ENCODE measurements at places on chromosomes 2 and 18.

DNA sequence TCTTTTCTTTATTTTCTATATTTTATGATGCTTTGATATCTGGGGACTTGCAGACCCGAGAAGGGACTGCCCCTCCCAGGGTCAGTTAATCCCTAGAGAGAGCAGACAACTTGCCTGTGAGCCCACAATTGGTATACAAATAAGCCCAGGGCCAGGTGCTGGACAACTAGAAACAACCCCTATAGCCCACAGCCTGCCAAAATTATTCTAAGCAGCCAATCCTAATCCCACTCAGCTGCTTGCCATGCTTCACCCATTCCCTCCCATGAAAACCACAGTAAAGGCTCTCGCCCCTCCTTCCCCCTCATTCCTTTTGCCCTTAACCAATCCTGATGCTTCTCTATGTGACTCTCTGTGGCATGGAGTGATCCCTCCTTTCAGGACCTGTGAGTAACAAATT lies 380.7 kb downstream of the RBM43 start:
- no peak overlapping the region for H3K4me3 ChIP-seq
- H3K36me3 ChIP-seq, result no peaks in the 10 kb centered on the region
- DNase-seq, result no peak
- no peaks in the 10 kb centered on the region for H3K4me1 ChIP-seq

GRCh38 chr2:8061219-8061618 lies 620.6 kb upstream of the ID2 start:
- H3K27me3 ChIP-seq, result no peaks in the 10 kb centered on the region
- H3K4me1 ChIP-seq, result peaks cover 7% of the 10 kb centered on the region
- H3K4me3 ChIP-seq, result no peak overlapping the region
- no peak for DNase-seq
- no peak overlapping the region for H3K27ac ChIP-seq

DNA sequence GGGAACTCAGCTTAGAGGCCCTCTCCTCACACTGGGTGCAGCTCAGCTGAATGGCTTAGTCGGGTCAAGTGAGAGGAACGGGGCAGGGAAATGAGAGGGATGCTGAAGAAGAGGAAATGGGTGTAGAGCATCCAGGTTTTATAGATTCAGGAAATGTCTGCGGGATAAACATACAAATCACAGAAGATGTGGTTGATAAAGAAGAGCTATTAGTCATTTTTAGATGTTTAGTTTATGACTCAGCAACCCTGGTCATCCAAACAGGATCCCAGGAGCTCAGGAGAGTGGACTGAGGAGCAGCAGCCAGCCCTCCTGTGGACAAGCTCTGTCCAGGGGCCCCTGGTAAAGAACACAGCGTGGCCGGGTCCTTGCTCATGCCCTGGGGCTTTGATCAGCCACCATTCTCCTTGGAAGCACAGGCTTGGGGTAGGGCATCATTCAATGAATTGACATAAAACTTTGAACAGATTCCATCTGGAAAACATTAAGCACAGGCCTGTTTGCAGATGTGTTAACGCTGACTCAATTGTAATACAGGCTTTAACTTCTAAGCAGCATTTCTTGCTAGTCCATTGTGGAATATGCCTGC lies 83.0 kb downstream of the NPAS2 start:
- no peak for DNase-seq
- H3K27ac ChIP-seq, result no peak overlapping the region
- no peaks in the 10 kb centered on the region for H3K27me3 ChIP-seq

GRCh38 chr2:23566241-23567142 lies 181.5 kb downstream of the KLHL29 start:
- H3K4me1 ChIP-seq, result peaks cover 30% of the 10 kb centered on the region
- DNase-seq, result no peak
- peaks cover 6% of the 10 kb centered on the region for H3K36me3 ChIP-seq
- H3K27me3 ChIP-seq, result no peaks in the 10 kb centered on the region
- H3K27ac ChIP-seq, result peak overlapping the region; percentile 84

DNA sequence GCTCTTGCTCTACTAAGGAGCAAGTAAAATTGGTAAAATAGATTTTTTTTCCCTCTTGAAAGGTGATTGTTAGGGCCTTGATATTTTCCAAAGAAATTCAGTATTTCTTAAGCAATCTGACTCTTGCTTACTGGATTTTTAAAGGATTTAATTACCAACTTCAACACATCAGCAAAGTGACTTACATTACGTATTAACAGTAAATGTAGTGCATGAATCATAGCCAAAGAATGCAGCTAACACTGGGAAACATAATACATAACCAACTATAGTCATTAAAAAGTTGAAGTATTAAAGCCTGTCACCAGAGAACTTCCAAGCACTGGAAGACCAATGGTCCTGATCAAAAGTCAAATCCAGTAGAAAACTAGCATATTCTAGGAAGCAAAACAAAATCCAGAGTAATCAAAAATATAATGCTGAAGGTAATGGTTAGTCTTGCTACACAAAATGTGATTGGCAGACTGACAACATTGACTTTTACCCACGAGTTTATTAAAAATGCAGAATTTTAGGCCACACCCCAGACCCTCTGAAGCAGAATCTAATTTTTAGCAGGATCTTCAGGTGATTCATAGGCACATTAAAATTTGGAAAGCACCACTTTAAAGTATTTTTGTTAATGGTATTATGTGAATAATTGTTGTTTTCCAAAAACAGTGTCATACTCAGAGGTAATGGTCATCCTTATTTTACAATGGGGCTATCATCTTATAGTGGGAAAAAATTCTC lies 31.8 kb upstream of the CAVIN2 start:
- no peaks in the 10 kb centered on the region for H3K27me3 ChIP-seq
- no peaks in the 10 kb centered on the region for H3K36me3 ChIP-seq
- no peak overlapping the region for H3K4me3 ChIP-seq
- H3K4me1 ChIP-seq, result peaks cover 5% of the 10 kb centered on the region
- DNase-seq, result no peak
- no peak overlapping the region for H3K27ac ChIP-seq

DNA sequence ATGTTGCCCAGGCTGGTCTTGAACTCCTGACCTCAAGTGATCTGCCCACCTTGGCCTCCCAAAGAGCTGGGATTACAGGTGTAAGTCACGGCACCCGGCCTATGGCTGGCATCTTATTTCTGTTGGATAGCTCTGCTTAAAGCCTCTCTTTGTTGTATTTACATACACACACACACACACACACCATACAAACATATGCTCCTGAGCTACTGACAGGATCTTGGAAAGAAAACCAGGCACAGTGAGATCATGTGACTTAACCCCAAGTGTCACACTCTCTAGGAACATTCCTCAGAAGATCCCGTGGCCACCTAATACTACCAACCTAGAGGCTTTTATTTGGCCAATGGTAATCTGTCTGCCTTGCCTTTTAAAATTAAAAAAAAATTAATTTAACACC lies 85.1 kb upstream of the HAAO start:
- DNase-seq, result no peak
- H3K4me3 ChIP-seq, result no peak overlapping the region
- H3K36me3 ChIP-seq, result no peaks in the 10 kb centered on the region

- no peak overlapping the region for H3K27ac ChIP-seq
- no peak overlapping the region for H3K4me3 ChIP-seq
- no peaks in the 10 kb centered on the region for H3K36me3 ChIP-seq
- H3K27me3 ChIP-seq, result no peaks in the 10 kb centered on the region
Observed at GRCh38 chr18:64850791-64851190, 701.9 kb upstream of the LINC00305 start.

- no peaks in the 10 kb centered on the region for H3K4me1 ChIP-seq
- no peak for DNase-seq
- no peaks in the 10 kb centered on the region for H3K36me3 ChIP-seq
- no peak overlapping the region for H3K27ac ChIP-seq
- peaks cover 31% of the 10 kb centered on the region for H3K27me3 ChIP-seq
Observed at GRCh38 chr18:57073501-57074187, 73.2 kb upstream of the BOD1L2 start.

GRCh38 chr18:65751155-65752085 lies 608 bp downstream of the CDH7 start:
- H3K27ac ChIP-seq, result no peak overlapping the region
- no peaks in the 10 kb centered on the region for H3K27me3 ChIP-seq
- no peak overlapping the region for H3K4me3 ChIP-seq
- no peak for DNase-seq

DNA sequence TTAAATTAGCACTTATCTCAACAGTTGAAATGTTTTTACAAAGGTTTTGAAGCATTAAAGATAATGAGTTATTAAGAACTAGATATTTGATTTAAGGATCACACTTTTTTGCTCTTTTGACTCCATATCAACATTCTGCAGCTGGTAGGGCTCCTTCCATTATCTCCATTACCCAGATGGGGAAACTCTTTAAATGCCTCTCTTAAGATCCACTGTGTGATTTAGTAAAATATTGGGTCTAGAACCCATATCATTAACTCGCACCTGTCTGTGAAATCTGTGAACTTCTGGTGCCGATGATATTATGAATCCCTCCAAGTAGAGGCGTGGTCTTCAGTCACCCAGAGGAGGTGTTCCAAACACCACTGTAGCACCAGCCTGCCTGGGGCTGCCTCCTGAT lies 466.2 kb downstream of the TSN start:
- H3K27ac ChIP-seq, result no peak overlapping the region
- no peaks in the 10 kb centered on the region for H3K36me3 ChIP-seq
- DNase-seq, result no peak
- no peak overlapping the region for H3K4me3 ChIP-seq
- no peaks in the 10 kb centered on the region for H3K27me3 ChIP-seq
- H3K4me1 ChIP-seq, result no peaks in the 10 kb centered on the region

DNA sequence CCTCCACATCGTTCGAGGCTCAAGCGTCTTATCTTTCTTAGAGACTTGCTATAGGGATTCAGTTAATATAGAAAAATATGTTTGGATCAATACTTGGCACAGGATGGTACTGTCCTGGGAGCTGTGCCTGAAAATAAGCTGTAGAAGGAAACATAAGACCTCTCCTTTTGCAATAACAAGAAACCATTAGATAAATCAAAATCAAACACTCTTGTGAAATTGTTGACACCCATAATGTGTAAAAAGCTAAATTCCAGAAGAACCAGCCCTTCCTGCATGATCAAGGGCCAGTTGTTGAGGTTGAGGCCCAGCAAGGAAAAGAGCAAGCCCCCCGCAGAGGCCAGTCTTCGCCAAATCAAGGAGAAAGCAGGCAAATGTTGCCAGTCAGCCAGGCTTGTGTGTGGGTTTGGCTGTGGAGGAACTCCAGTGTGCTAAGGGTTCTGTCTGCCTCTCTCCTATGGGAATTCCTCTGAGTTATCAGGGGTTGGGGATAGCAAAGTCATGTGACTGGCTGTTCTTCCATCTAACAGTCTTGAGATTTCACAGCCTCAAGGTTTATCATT lies 185.7 kb downstream of the ACKR3 start:
- no peaks in the 10 kb centered on the region for H3K36me3 ChIP-seq
- H3K27ac ChIP-seq, result peak overlapping the region; percentile 11
- H3K27me3 ChIP-seq, result no peaks in the 10 kb centered on the region
- H3K4me3 ChIP-seq, result no peak overlapping the region
- no peak for DNase-seq

DNA sequence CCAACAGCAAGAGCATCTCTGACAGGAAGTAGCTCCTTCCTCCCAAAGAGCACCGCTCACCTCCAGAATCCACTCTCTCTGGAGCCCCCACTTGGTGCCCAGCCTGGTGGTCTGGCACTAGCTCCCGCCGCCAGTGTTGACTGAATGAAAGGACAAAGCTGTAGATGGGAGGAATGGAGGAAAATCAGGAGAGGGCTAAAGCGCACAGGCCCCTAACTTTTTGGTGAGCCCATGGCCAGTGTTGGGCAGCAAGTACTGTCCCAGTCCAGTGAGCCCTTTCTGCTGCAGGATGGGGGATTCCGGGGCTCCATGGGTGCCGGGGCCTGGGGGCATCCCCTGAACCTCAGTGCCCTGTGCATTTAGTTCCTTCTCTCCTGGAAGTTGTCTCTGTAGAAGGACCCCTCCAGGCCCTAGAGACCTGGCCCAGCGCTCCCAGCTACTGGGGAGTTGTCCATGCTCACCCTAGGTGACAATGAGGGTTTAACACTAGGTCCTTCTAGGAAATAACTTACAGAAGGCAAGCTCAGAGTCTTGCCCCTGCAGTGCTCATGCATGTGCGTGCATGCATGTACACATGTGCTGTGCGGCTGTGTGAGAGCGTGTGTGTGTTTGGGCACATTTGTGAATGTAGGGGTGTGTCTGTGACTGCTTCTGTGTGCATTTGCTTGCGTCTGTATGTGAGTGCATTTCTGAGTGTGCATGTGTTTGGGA lies 33.6 kb downstream of the GLI2 start:
- no peaks in the 10 kb centered on the region for H3K27me3 ChIP-seq
- H3K4me3 ChIP-seq, result no peak overlapping the region
- DNase-seq, result no peak
- peaks cover 34% of the 10 kb centered on the region for H3K4me1 ChIP-seq
- H3K36me3 ChIP-seq, result no peaks in the 10 kb centered on the region

GRCh38 chr2:142058149-142058548 lies 72.7 kb downstream of the LRP1B start:
- H3K4me1 ChIP-seq, result no peaks in the 10 kb centered on the region
- no peaks in the 10 kb centered on the region for H3K36me3 ChIP-seq
- no peaks in the 10 kb centered on the region for H3K27me3 ChIP-seq
- no peak overlapping the region for H3K4me3 ChIP-seq

DNA sequence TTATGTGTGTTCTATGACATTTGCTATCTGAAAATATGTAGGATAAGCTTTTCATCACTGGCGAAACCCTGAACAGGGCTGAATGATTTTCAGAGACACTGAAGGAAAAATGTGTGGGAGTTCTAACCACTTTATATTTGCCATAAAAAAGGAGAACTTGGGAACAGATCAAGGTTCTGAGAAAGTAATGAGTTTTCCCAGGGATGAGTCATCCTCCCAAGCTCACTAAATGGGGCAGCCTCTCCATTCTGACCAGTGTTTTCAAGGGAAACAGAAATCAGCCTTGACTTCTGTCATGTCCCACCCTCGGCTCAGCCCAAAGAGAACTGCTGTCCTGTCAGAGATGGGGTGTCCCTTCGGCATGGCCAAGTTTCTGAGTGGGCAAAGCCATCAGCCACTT lies 2109.8 kb upstream of the CELF4 start:
- no peak for DNase-seq
- no peaks in the 10 kb centered on the region for H3K36me3 ChIP-seq
- H3K27me3 ChIP-seq, result no peaks in the 10 kb centered on the region
- H3K27ac ChIP-seq, result no peak overlapping the region

DNA sequence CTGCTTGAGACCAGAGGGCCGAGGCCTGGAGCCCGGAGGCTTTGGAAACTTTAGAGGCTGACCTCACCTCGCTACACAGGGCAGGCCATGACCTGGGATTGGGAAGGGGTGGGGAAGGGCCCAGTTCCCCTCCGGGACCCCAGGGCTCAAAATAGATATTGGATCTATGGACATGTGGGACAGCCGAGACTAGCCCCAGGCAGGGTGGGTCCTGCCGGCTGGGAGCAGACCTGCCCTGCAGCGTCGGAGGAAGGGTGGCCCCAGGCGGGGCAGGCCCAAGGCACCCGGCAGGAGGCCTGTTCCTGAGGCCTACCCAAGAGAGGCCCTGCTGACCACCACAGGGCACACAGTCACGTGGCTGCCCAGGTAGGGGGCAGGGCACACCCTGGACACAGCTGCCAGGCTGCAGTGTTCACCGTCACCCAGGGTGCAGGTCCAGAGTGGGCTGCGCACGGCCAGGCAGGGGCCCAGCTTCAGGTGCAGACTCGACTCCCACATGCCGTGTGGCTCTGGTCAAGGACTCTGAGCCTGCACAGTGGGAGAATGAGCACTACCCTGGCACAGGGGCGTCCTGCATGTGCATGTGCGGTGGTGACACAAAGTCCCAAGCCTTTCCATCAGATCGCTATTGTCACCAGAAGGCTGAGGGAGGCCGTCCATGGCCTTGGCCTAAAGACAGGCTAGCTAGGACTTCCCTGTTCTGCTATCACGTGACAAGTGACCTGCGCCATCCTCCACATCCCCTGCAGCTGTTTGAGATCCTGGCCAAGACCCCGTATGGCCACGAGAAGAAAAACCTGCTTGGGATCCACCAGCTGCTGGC lies 13.2 kb downstream of the ANO7 start:
- peaks cover 5% of the 10 kb centered on the region for H3K4me1 ChIP-seq
- no peaks in the 10 kb centered on the region for H3K36me3 ChIP-seq
- H3K27ac ChIP-seq, result no peak overlapping the region
- DNase-seq, result no peak
